HFFc6 (cell line): ENCODE measurements at places on chromosomes 6 and 20. TPM values are rescaled to one million over a fixed set of nuclear protein-coding genes. Genes with fewer than 3 reads are reported as not detected.

DNA sequence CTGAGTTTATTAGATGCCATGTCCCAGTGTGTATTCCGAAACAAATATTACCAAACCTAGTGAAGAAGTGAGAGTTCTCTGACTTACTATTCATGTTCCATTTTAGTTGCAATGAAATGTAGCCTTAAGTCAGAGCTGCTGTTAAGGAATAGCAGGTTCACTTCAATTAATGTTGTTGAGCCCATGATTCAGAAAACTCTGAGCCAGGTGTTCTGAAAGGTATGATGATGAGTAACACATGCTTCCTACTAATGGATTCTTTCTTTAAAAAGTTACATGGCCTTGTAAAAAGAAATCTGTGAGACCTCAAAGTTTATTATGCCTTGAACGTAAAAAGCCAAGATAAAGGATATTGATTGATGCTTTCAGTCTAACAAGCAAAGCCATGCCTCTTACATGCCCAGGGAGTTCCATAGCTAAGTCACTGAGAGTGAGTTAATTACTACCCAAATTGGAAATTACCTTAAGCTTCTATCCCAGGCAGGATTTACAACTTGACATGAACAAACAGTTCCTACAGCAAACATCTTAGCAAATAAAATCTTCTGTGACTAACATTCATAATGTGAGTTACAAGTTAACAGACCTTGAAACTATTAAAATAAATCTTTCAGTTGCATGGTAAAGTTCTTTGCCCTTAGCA, 122.9 kb downstream of the AKAP7 start:
- H3K4me1 ChIP-seq, result no peaks in the 10 kb centered on the region
- no peaks in the 10 kb centered on the region; the same call in 1 of the 2 replicates for H3K27me3 ChIP-seq
- no peak overlapping the region for H3K27ac ChIP-seq
- H3K36me3 ChIP-seq, result peaks cover 5% of the 10 kb centered on the region; the same call in 1 of the 2 replicates

- H3K4me3 ChIP-seq, result peak overlapping the region; percentile 89
- no peaks in the 10 kb centered on the region for H3K36me3 ChIP-seq
- DNase-seq, result no peak
- H3K4me1 ChIP-seq, result peaks cover 20% of the 10 kb centered on the region
Observed at GRCh38 chr6:31272436-31272835, 544 bp upstream of the HLA-C start.

- no peak overlapping the region for H3K4me3 ChIP-seq
- no peaks in the 10 kb centered on the region for H3K27me3 ChIP-seq
- H3K4me1 ChIP-seq, result peaks cover 18% of the 10 kb centered on the region
- DNase-seq, result peak; percentile 37
- peaks cover 14% of the 10 kb centered on the region; the same call in 1 of the 2 replicates for H3K36me3 ChIP-seq
Observed at GRCh38 chr6:112956696-112957535, 609.8 kb downstream of the RFPL4B start.

- H3K4me3 ChIP-seq, result no peak overlapping the region
- H3K27ac ChIP-seq, result no peak overlapping the region
- H3K4me1 ChIP-seq, result peaks cover 63% of the 10 kb centered on the region
- H3K27me3 ChIP-seq, result no peaks in the 10 kb centered on the region; the same call in 1 of the 2 replicates
- no peaks in the 10 kb centered on the region for H3K36me3 ChIP-seq
- DNase-seq, result no peak
Observed at GRCh38 chr6:138292482-138292881, 74.2 kb upstream of the PBOV1 start.

- no peak overlapping the region for H3K4me3 ChIP-seq
- H3K4me1 ChIP-seq, result peaks cover 7% of the 10 kb centered on the region
- DNase-seq, result no peak
- no peak overlapping the region for H3K27ac ChIP-seq
- H3K27me3 ChIP-seq, result peaks cover 4% of the 10 kb centered on the region
Observed at GRCh38 chr20:10109641-10110040, 74.9 kb downstream of the ANKEF1 start.

KCNK16 gene
- not detected in 3 replicates for total RNA-seq

TGM3 gene
- 0.09 to 0.29 TPM (median 0.11 TPM) in 3 replicates for total RNA-seq

GRCh38 chr20:46756419-46756818, 47.0 kb downstream of the SLC2A10 start:
- H3K4me3 ChIP-seq, result no peak overlapping the region
- H3K4me1 ChIP-seq, result peaks cover 31% of the 10 kb centered on the region
- DNase-seq, result no peak
- H3K36me3 ChIP-seq, result no peaks in the 10 kb centered on the region
- H3K27me3 ChIP-seq, result peaks cover 14% of the 10 kb centered on the region; the same call in 1 of the 2 replicates
- H3K27ac ChIP-seq, result no peak overlapping the region

GRCh38 chr6:137430954-137431353, 63.2 kb downstream of the OLIG3 start:
- H3K27ac ChIP-seq, result no peak overlapping the region
- DNase-seq, result no peak
- no peak overlapping the region for H3K4me3 ChIP-seq
- no peaks in the 10 kb centered on the region for H3K4me1 ChIP-seq

POU3F2 gene
- total RNA-seq, result not detected in 3 replicates

- no peaks in the 10 kb centered on the region for H3K36me3 ChIP-seq
- no peak for DNase-seq
- no peak overlapping the region for H3K27ac ChIP-seq
Observed at GRCh38 chr6:40253420-40253819, 319.2 kb upstream of the MOCS1 start.

SLPI gene
- total RNA-seq, result not detected in 3 replicates

GRCh38 chr6:5671601-5672559, 334.8 kb downstream of the NRN1 start:
- no peak for DNase-seq
- H3K4me1 ChIP-seq, result peaks cover 51% of the 10 kb centered on the region
- H3K36me3 ChIP-seq, result no peaks in the 10 kb centered on the region
- H3K27ac ChIP-seq, result peak overlapping the region; percentile 95

GRCh38 chr6:87756858-87757257, 54.8 kb upstream of the AKIRIN2 start:
- peak; percentile 78 for DNase-seq
- H3K27me3 ChIP-seq, result no peaks in the 10 kb centered on the region; the same call in 1 of the 2 replicates
- no peaks in the 10 kb centered on the region for H3K36me3 ChIP-seq
- H3K27ac ChIP-seq, result peak overlapping the region; percentile 88
- H3K4me3 ChIP-seq, result peak overlapping the region; percentile 56
- H3K4me1 ChIP-seq, result peaks cover 32% of the 10 kb centered on the region

DNA sequence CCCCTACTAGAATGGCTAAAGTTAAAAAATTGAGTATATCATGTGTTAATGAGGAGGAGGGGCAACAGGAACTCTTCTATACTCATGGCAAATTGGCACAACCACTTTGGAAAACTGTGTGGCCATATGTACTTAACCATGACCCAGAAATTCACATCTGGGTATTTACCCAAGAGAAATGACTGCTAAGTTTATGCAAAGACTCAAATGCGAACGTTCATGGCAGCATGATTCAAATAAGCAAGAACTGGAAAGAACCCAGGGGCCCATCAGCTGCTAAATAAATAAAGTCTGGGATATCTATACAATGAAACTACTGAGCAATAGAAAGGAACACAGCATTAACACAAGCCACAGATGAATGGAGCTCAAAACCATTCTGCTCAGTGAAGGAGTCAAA, 107.6 kb downstream of the MYLK4 start:
- DNase-seq, result no peak
- no peaks in the 10 kb centered on the region for H3K4me1 ChIP-seq
- peaks cover 22% of the 10 kb centered on the region for H3K27me3 ChIP-seq
- H3K4me3 ChIP-seq, result no peak overlapping the region
- no peaks in the 10 kb centered on the region for H3K36me3 ChIP-seq
- H3K27ac ChIP-seq, result no peak overlapping the region

ADAM33 gene
- 79.8 to 89.9 TPM (median 87.9 TPM) in 3 replicates for total RNA-seq

GRCh38 chr20:49712646-49712995, 1.1 kb downstream of the B4GALT5 start:
- H3K36me3 ChIP-seq, result no peaks in the 10 kb centered on the region
- peak overlapping the region; percentile 93 for H3K4me3 ChIP-seq
- DNase-seq, result no peak
- H3K27ac ChIP-seq, result peak overlapping the region; percentile 82
- H3K27me3 ChIP-seq, result no peaks in the 10 kb centered on the region; the same call in none of the 2 replicates

DNA sequence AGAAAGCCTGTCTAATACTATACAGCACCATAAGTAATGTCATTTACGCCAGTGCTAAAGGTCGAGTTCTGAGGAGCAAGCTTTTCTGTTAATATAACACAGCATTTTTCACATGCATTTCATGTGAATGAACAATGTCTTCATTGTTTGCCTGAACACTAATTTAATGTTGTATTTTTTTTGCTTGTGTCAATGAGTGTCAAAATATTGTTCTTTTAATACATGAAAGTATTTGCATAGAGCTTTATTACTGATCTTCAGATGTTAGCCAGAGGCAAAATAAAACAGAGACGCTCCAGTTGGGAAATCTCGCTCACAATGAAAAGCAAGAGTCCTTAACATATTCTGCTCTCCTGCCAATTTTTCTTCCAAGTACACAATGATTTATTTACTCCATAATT, 151.8 kb downstream of the FOXC1 start:
- H3K36me3 ChIP-seq, result no peaks in the 10 kb centered on the region
- H3K27ac ChIP-seq, result no peak overlapping the region
- peaks cover under 1% of the 10 kb centered on the region; the same call in 1 of the 2 replicates for H3K4me1 ChIP-seq
- DNase-seq, result no peak
